Activated CD8-positive, alpha-beta memory T cell treated with anti-CD3 and anti-CD28 coated beads for 48 hours (primary cell): ENCODE measurements at places on chromosomes 5 and 9.

- no peak for DNase-seq
Observed at GRCh38 chr5:96839071-96839592, 31.4 kb upstream of the ERAP1 start.

GRCh38 chr5:138271281-138271680 is 3.1 kb downstream of the GFRA3 start:
- no peak for DNase-seq

- DNase-seq: no peak
Observed at GRCh38 chr9:32128546-32128945, 255.9 kb upstream of the ACO1 start.

- no peak for DNase-seq
Observed at GRCh38 chr5:16944816-16945562, 8.9 kb upstream of the MYO10 start.

- no peak for DNase-seq
Observed at GRCh38 chr5:124670722-124671184, 75.7 kb downstream of the ZNF608 start.

- no peak for DNase-seq
Observed at GRCh38 chr5:39172593-39172992, 46.8 kb downstream of the FYB1 start.

DNA sequence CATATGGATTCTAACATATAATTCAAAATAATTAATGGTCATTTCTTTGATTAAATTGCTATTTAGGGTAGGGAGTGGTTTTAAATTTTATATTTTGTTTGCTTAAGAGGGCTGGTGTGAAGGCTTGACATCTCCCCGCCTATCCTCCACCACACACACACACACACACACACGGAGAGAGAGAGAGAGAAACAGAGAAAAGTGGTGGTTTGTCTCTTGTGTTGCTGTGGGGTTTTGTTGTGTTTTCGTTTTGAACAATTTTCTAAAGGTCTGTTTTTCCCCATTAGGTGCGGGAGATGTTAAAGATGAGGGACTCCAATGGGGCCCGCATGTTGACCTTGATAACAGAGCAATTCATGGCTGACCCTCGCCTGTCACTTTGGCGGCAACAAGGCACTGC is 161.9 kb downstream of the ZSWIM6 start:
- no peak for DNase-seq

DNA sequence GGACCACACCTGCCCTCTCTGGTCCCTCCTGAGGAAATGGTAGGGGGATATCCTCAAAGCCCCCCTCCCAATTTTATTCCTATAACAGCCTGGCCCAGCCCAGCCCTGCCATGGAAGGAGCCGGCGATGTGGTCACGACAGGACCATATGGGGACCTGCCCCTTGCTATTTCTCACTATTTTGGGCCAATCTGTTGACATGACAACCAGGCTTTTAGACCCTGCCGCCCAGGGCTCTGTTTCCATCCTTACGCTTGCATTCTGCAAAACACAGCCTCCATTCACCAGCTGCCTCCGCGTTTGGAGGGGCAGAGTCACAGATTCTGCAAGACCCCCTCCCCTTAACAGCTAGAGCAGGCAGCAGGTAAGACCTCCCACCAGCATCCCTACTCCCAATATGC is 112.2 kb downstream of the GABBR2 start:
- DNase-seq: no peak

DNA sequence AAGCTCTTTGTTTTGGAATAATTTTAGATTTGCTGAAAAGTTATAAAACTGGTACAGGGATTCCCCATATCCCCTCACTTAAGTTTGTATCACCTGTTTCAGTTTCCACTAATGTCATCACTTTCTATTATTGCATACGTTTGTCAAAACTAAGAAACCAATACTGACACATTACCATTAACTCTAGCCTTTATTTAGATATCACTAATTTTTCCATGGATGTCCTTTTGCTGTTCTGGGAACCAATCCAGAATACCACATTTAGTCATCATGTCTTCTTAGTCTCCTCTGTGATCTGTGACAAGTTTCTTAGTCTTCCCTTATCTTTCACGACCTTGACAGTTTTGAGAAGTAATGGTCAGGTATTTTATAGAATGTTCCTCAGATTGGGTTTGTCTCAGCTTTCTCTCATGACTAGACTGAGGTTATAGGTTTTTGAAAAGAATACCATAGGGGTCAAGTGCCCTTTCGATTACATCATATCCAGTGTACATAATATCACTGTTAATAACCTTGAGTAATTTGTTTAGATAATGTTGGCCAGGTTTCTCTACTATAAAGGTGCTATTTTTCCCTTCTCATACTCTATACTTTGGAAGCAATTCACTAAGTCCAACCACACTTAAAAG is 51.9 kb upstream of the NMUR2 start:
- no peak for DNase-seq

DNA sequence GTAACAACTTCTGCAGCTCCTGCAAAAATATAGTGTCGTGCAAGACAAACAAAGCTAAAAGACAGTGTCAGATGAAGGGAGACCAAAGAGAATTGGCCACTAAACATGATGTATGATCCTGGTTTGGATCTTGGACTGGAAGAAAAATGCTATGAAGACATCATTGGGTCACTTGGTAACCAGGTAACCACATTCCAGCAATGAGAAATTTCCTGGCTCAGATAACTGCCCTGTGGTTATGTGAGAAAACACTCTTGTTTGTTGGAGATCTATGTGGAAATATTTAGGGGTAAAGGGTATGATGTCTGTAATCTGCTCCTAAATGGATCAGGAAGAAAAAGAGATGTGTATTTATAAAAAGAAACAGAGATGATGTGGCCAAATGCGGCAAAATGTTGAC is 45.5 kb upstream of the ANKRD33B start:
- no peak for DNase-seq

GRCh38 chr5:75050415-75050814 is 1.9 kb downstream of the GCNT4 start:
- no peak for DNase-seq

GRCh38 chr5:34411470-34412346 is 244.4 kb upstream of the RAI14 start:
- DNase-seq: no peak

DNA sequence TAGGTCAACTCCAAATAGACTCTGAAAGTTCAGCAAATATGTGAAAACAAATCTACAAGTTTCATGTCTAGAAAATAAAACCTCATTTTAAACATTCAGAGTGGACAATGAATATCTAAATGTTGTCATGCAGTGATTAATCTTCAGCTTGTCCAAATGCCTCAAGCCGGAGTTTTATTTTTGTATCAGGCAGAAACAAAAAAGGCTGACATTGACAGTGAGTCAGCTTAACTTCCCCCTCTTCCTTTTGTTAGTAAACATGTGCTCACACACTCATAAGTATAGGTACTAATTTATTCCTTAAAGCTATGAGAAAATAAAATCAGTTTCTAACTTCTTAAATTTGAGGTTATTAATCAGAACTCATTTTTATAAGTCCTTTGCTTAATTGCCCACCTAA is 467.9 kb upstream of the DAB2 start:
- DNase-seq: no peak

DNA sequence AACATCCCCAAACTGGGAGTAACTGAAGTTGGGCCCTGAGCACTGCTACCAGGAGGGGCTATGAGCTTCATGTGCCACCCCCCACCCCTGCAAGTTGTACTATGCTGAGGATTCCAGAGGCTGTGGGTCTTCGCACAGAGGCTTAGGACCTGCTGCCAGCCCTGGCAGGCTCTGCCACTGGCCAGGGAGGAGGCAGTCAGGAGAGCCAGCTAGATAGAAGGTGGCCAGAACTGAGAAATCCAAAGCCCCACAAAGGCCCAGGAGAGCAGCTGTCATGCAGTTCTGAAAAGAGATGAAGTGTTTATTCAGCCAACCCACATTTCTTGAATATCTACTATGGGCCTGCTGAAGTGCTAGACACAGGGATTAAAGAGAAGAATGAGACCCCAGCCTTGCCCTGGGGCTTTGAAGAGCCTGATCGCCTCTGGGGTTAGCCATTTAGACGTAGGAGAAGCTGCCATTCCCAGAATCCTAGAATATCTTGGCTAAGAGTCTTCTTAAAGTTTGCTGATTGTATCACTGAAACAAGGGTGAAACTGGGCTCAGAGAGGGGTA is 1.4 kb downstream of the ALAD start:
- no peak for DNase-seq

DNA sequence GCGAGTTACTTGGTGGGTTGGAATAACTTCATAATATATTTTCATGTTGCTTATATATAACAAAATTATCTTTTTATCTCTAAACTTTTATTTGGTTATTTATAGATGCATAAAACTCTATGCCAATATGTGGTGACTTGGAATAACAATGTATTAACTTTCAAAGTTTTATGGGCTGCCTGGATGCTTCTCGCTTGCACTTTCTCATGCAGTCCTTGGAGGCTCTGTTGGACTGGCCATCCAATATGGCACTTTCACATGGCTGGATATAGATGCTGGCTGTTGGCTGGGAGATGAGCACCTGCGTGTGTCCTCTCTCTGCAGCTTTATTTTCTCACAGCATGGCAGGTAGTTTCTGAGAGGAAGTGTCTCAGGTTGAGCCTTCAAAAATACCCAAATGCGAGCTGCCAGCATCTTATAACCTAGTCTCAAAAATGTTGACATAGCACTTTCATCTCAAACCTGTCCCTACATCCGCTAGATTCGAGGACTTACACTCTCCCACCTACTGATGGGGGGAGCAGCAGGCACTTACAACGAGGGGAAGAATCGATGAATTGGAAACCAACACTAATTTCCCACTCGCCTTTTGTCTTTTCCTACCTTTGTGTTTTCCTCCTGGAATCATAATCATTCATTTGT is 48.3 kb upstream of the SMARCA2 start:
- DNase-seq: no peak

DNA sequence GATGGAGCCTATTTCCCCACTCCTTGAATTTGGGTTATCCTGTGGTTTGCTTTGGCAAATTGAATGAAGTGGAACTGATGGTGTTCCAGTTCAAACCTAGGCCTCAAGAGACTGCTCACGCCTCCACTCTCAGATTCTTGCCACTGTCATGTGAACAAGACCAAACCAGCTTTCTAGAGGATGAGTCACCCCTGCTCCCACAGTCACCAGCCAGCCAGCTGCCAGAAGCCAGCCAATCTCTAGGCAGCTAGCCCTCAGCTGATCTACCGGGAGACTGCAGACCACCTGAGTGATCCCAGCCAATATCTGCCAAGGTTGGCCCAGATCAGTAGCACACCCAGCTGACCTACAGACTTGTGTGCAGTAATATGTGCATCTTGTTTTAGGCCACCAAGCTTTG is 300.6 kb downstream of the TMEM38B start:
- DNase-seq: no peak

GRCh38 chr5:137264573-137264972 is 234.6 kb downstream of the SPOCK1 start:
- no peak for DNase-seq

DNA sequence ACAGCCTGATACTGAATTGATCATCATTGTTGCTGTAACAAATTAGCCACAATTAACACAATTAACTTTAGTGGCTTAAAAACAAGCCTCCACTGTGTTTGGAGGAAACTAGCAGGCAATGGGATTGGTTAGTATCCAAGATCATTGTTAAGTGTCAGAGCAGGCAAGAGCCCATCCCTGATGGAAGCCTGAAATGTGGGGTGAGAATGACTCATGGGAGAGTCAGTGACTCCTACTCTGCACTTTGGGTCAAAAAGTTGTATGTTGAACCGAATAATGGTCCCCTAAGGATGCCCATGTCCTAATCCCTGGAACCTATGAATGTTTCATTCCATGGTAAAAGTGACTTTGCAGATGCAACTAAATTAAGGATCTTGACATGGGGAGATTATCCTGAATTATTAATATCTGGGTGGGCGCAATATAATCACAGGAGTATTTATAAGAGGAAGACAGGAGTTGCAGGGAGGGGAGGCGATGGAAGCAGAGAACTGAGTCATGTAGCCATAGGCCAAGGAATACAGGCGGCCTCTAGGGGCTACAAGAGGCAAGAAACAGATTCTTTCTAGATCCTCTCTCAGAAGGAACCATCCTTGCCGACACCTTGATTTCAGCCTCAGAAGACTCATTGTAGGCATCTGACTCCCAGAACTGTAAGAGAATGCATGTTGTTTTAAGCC is 28.8 kb downstream of the ALG2 start:
- DNase-seq: no peak

- DNase-seq: no peak
Observed at GRCh38 chr5:94480486-94480885, 137.9 kb downstream of the KIAA0825 start.

DNA sequence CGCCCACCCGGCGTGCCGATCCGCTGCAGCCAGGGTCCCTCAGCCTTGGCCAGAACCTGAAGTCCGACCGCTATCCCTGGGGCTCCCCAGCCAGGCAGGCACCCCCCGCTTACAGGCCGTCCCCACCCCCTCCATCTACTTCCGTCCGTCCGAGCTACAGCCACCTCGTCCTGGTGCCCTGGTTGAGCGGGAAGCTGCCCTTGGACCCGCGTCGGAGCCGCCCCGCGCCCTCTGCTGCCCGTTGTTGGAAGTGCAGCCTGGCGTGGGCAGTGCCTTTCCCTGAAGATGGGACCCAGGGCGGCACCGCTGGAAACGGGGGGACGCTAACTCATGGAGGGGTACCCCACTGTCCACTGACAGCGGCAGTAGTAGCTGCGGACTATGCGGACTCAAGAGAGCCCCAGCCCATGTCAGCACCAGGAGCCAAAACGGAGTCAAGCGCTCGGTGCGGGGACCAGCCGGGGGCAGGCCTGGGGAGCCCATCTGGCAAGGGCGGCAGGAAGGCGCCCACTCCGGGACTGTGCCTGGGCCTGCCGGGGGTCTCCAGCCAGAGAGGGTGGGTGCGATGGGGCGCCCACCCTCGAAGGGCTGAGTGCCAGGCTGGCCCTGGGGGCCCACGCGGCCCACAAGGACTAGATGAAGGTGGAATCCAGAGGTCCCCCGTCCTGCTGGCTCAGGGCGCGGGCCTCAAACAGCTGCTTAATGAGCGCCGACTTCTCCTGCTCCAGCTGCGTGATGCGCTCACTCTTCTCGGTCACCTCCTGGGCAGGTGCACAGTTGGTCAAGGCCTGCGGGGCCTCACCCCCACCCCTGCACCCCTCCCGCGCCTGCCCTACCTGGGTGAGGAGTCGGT is 6.1 kb downstream of the SAPCD2 start:
- DNase-seq: no peak

DNA sequence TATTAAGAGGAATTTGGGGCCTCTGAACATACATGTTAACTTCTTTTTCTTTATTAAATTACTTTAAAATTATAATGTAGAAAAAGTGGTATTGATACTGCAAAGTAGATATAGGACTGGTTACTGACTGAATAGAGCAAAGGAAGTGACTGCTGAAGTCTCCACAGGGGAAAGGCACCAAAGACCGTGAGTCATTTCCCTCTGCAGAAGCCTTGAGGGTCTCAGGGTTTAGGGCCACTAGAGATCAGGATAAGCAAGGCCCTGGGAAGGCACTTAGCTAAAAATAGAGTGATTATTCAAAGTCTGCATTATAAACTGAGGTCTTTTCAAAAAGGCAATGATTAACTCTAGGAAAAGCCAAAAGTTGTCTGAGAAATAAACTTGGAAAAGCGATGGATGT is 44.7 kb upstream of the ITGA1 start:
- no peak for DNase-seq

DNA sequence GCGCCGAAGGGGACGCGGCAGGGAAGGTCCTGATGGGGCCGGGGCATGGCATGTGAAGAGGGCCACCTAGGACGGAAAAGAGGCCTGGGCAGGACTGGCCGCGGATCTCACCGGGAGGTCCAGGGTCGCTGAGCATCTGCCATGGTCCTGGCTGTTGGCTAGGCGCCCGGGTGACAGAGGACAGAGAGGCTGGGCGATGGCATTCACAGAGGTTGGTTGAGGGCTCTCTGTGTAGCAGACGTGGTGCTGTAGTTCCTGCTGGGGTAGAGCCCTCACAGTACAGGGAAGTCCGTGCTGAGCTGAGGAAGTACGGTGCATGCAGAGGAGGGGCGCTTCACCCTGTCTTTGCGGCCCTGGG is 427 bp downstream of the PCYOX1L start:
- DNase-seq: no peak
